Activated T-cell treated with anti-CD3 and anti-CD28 coated beads for 4 hours (primary cell): ENCODE measurements at places on chromosomes 2 and 18.
A peak's percentile ranks its signal among the peaks of the same experiment; 100 is the strongest.

DNA sequence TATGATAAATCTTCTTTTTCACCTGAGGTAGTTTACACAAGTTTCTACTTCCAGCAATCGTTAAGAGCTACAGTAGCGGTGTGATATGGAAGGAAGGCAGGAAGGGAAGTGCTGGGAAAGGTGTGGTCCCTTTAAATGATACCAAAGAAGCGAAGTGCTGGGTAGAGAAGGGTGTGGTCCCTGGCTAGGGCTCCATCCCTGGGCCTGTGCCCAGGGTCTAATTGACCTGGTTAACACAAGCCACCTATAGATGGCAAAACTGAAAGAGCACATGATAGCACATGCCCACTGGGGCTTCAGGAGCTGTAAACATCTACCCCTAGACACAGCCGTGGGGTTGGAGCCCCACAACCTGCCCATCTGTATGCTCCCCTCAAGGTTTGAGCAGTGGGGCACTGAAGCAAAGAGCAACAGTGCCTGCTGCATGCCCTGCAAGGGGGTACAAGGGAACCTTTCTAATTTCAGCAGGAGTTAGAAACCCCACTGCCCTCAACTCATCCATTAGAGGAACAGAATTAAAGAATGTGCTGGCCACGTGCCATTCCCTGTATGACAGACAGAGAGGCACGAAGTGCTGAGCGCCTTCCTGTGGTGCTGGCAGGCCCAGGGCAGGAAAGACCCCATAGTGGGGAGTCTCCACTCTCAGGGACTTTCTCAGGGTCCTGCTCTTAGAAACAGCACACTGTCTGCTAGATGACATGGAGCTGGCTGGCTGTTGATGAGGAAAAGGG lies 153.1 kb upstream of the LMAN1 start:
- DNase-seq, result no peak

- peak; percentile 28 for DNase-seq
These were observed 14.2 kb upstream of the CXCR4 start for GRCh38 chr2:136131961-136132824.

DNA sequence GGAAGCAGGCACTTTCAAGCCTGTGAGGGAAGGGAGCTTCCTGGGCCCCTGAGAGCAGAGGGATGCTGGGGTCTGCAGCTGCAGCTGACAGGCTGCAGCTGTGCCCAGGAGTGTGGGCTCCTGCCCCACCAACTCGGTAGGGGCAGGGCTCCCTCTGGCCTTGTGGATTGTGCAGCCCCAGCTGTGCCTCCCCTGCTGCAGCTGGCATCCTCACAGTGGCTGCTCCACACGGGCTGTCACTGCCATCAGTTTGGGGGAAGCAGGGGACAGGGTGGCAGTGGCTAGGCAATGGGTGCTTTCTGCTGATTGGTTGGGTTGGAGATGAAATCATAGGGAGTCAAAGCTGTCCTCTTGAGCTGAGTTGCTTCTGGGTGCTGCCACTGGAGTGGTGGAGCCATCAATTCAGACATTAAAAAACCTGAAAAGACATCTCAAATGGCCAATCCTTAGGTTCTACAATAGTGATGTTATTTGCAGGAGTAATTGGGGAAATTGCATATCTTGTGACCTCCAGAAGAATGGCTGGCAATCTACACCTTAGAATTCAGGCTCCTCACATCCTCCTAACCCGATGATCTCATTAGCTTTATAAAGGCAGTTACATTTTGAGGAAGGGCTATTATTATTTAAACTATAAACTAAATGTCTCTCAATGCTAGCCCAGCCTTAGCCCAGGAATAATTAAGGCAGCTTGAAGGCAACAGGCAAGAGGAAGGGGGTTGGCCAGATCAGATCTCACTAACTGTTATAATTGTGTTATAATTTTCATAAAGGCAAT lies 41.3 kb downstream of the FAM171B start:
- DNase-seq, result no peak

GRCh38 chr2:40439473-40439872 lies 12.4 kb downstream of the SLC8A1 start:
- no peak for DNase-seq

DNA sequence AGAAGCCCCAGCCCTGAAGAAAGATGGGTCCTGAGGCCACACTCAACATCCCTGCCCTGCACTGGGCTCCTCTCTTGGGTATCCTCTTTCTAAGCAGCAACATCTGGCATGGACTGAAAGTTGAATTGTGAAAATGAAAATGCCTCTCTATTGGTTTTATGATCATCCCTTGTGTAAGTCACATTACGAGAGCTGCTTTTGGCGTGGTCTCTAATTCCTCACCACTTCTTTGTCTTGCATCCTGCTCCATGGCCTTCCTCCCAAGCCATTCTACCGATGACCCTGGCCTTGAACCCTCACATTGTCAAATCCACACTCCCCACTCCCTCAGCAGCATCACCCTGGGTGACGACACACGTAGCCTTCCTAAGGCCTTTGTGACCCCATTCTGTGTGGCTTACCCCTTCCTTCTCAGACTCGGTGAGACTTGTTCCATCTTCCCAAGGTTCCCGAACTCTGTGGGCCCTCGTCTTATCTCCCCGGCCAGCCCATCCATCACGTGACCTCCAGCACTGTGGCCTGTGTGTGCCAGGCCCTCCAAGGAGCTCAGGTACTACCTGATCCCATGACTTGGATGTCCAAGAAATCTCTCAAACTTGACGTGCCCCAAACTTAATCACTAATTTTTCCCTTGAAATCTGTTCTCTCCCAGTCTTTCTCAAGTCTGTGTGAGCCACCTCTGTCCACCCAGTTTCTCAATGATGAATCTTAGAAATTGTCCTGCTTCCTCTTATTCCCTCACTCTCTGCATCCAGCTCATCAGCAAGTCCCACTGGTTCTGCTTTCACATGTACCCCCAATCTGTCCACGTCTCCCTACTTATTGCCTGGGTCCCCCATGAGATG lies 194.7 kb upstream of the HS6ST1 start:
- DNase-seq, result no peak

DNA sequence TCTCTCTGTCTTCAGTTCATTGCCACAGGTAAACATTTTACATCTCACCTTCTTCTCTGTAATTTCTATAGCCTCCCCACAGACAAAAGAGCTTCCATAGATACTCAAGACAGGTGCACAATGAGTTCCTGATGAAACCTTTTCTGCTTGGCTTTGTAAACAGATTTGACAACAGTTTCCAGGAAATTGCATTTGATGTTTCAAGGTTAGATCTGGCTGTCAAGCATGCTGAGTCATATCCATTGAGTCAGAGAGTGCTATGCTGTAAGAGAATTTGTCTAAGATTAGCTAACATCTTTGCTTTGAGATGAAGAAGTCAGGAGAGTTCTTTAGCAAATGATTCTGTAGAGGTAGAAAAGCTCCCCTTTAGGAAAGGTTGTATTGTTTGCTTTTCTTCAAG lies 40.6 kb upstream of the MAP2 start:
- DNase-seq, result no peak

GRCh38 chr2:35857498-35857897 lies 498.1 kb upstream of the CRIM1 start:
- DNase-seq, result no peak

- DNase-seq, result no peak
These were observed 154.1 kb upstream of the MMADHC start for GRCh38 chr2:149741646-149742045.

GRCh38 chr18:24868760-24869237 lies 408.4 kb downstream of the HRH4 start:
- no peak for DNase-seq

DNA sequence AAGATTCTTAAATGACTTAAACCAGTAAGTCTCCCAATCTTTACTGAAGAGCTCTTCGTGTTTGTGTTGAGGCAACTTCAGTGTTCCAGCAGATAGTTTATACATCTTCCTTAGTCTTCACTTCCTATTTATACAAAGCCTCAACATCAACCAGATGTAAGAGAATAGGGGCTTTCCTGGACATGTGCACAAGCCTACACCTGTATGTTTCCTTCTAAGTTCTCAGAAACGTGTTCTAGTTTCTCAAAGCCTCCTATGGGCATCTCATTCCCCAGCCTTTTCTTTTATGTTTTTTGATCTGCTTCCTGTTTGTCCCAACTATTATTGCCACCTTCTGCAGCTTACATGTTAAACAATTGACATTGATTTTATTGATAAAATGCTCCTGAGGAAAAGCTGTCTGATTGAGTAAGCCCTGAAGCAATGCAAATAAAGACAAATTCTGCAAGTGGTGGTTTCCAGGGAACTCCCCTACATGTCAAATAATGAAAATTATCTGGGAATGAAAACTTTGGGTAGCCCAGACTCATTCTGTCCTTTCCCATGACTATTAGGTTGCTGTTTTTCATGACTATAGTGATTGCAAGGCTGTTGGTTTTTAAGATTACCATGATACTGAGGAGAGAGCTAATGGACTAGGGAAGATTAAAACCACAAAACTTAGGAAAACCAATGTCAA lies 663.3 kb upstream of the ACVR2A start:
- no peak for DNase-seq

DNA sequence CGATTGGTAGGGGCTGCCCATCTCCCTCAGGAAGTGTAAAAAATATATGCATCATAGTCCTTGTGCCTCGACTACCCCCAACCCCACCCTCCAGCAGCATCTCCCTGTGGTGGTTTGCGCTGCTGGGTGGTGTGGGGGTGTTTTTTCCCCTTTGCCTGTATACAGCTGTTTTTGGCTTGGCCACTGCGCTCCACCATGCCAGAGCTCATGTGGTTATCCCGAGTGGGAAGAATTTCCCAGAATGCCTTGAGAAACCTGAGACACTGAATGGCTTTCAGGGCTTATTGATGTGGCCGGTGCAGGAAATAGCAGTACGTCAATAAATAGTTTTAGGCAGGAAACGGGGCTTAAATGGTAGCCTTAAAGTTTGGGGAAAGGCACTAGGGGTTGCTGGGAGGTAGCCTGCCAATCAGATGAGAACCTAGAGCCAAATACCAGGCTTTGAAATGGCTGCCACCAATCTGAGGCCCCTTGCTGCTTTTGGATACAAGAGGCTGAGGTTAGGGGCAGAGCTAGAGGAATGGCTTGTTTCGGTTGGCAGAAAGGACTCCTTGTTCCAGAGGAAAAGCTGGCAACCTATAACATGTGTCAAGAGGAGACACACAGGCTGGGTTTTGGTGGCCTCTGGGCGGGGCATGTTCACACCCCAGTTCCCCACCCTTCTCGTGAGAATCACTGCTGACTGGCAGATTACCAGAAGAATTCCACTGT lies 144.1 kb downstream of the SMAD7 start:
- DNase-seq, result no peak

DNA sequence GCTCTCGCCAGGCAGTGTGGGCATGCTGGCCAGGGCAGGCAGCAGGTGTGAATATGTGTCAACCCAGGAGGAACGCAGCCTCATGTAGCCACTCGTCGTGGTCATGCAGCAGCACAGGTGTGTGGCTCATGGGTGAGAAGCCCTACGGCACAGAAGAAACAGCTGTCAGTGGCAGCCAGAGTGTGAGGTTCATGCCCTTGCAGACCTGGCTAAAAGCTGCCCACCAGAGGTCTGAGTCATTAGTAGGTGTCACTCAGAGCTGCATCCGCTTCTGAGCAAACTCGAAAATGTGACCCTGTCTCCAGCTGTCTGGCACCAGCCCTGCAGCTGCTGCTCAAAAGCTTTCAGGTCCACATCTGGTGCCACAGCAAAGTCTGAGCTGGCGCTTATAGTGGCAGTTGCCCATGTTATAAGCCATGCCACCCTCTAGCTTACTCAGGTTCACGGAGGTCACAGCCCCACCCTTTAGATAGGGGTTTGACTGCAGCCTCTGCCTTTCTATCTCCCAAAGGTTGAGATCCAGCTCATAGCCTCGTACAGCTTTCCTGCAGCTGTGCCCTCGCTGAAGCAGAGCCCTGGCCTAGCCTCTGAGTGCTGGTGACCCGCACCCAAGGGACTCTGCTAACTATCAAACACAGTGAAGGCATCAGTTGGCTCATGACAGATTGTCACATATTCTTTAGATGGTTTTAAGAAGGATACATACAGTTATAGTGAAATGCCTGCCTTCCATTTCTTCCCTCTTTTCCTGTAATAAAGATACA lies 195.0 kb downstream of the CCDC102B start:
- no peak for DNase-seq

DNA sequence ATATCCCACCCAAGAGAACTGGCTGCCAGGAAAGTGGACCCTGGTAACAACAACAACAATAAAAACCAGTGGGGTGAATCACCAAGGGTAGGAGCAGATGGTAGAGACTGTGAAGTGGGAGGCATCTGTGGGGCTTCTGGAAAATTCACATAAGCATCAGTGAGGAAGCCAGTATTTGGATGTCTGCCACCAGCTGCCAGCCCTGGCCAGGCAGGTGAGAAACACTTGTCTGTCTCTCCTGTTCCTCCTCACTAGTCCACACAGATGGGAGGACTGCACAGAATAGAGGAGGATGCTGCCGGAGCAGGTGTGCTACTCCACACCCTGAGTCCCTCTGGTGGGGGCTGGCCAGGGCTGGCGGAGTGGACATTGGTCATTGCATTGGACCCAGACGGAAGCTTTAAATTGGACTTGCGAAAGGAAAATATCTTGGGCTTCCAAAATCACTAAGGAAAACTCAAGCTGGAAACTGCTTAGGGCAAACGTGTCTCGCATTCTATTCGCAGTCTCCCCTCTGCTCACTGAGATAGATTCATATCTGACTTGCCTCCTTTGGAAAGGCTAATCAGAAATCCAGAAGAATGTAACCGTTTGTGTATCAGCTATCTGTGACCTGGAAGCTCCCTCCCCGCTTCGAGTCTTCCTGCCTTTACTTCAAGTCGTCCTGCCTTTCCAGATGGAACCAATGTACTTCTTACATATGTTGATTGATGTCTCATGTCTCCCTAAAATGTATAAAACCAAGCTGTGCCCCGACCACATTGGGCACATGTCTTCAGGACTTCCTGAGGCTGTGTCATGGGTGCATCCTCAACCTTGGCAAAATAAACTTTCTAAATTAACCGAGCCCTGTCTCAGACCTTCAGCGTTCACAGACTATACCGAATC lies 69.1 kb downstream of the NAB1 start:
- no peak for DNase-seq

- DNase-seq, result no peak
These were observed 17.3 kb upstream of the LBH start for GRCh38 chr2:30213907-30214463.

DNA sequence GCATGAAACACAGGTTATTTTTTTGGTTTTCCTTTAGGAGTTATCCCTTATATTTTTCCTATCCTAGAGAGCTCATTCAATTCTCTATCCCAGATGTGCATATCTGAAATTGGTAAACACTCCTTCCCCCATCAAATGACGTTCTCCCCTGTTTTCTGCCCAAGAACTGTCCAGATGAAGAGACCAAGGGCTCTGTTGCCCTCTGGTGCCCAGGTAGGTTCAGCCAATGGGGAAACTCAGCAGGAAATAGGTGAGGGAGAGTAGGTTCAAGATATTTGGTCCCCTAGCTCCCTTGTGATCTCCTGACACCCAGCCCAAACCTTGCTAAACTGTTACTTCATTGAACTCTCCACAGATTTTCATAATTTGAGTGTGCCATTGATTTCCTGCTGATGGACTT lies 14.1 kb upstream of the INO80C start:
- DNase-seq, result no peak

- DNase-seq, result no peak
These were observed 33.5 kb downstream of the CRIM1 start for GRCh38 chr2:36389091-36389564.

DNA sequence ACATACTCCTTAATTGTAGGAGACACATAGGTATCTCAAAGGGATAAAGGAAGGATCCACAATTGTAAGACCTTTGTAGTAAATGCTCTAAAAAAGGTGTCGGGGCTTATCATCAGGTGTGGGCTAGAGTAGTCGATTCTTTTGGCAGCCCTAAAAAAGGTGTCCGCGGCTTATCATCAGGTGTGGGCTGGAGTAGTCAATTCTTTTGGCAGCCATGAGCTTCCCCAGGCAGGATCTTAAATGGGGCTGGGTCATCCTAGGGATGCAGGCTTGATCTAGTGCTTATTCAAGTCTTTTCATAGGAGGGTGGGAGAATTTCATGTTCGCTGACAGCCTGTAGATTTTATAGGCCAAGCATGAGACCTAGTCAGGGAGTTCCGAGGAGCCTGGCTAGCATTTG lies 406.4 kb upstream of the VWC2L start:
- DNase-seq, result no peak
